ENCODE measurements at places on chromosomes 7 and 10.

- DNase-seq, result no peak
Measured at GRCh38 chr10:24310104-24310503, 101.2 kb downstream of the KIAA1217 start.

DNA sequence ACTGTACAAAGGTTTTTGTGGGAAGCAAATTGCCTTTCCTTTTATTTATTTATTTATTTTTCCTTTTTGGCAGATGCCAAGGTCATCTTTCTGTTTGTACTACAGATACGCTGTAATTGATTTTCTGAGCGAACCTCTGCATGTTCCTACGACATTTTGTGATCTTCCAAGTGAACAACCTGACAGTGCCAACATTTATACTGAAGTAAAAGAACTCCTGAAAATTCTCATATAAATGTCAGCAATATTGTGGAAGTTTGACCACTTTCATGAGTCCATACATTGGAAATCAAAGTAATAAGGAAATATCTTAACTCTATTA lies 86.8 kb upstream of the EEPD1 start:
- DNase-seq, result no peak

DNA sequence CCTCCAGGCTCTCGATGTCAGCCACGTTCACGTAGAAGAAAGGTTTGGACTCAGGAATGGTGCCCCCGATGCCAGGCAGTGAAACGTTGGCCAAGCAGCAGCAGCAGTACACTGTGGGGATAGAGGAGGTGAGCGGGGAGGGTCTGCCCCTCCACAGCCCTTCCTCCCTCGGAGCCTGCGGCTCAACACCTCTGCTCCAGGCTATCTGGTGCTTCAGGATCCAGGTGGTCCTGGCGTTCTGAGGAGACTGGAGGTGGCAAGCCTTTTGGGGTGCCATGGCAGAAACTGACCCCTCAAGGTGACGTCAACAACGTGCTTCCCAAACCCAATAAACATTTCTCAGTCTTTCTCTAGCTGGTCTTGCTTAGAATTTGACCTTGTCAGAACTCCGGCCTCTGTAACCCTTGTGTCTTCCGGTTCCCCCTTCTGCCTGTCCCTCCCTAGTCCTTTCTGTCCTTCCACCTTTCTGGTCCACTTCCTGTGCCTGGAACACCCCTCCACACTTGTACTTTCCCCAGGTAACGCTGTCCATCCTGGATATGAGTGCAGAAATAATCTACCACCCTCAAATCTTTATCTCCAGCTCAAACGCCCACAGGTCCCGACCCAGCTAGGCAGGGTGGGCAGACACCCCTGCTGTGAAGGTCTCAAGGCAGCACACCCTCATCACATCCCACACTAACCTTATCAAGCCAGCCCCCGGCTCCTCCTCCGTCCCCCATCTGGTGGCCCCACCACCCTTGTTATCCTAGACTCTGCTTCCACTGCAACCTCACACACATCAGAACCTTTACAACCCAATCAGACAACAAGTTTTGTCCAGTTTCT lies 36.5 kb downstream of the DENND11 start:
- no peak for DNase-seq

DNA sequence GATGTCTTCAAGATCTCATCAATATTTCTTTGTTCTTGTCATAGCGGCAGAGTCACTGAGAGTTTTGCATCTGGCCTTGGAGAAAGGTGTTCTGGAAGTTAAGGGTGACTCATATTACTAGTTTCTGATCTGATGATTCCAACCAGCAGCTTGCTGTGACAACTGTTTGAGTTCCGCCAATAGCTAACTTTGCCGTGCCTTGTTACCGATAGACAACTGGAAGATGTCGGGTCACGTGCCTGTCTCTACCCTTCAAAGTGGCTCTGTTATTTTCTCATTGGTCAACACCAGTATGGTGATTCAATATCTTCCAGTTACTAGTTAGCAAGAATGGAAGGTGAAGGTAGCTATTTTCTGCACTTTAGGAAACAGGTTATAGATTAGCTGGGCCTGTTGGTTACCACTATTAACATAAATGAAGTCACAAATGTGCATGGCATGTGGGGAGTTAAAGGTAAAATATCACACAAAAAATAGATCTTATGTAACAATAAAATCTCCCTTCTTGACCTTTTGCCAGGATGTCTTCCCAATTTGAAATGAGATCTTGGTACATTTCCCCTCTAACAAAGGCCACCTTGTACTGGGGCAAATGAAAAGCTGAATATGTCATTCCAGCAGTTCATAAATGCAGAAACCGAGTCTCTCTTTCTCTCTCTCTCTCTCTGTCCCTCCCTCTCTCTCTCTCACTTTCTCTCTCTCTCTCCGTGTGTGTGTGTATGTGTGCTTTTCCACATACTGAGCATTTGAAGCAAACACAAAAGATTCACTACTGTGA lies 2.6 kb upstream of the MGAM2 start:
- DNase-seq, result no peak

DNA sequence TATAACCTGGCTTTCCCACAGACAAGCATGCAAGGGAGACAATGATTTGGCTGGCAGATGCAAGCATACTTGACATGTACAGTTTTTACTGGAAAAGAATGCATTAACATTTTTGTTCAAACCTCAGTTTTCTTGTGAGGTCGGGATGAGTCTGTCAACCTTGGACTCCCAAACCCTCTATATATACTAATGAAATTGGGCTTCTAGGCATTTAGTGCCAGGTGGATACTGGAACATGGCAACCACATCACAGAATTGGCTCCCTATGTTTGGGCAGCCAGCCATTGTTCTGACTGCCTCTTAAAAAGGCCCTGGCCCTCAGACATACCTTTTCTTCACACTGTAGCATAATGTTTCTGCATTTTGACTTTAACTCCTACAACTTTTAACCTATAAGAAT lies 39.1 kb downstream of the CDK6 start:
- DNase-seq, result no peak

DNA sequence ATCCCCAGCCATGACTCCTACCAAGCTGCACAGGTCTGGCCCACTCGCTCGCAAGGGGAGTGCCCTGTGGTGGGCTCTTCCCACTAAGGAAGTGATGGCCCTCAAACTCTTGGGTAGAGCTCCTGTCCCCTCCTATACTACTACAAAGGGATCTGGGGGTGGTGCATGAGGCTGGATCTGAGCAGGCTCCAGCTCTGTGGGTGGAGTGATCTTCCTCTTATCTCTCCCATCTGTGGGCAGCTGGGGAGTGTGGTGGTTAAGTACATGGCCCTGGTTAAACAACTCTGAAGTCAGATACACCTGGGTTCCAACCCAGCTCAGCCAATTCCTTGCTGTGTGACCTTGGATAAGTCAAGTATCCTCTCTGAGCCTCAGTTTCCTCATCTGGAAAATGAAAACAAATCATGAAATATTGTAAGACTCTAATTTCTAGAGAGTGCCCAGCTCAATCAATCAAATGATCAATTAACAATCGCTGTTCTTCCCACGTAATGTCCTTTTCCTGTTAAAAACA lies 17.4 kb downstream of the DDIT4 start:
- DNase-seq, result no peak

DNA sequence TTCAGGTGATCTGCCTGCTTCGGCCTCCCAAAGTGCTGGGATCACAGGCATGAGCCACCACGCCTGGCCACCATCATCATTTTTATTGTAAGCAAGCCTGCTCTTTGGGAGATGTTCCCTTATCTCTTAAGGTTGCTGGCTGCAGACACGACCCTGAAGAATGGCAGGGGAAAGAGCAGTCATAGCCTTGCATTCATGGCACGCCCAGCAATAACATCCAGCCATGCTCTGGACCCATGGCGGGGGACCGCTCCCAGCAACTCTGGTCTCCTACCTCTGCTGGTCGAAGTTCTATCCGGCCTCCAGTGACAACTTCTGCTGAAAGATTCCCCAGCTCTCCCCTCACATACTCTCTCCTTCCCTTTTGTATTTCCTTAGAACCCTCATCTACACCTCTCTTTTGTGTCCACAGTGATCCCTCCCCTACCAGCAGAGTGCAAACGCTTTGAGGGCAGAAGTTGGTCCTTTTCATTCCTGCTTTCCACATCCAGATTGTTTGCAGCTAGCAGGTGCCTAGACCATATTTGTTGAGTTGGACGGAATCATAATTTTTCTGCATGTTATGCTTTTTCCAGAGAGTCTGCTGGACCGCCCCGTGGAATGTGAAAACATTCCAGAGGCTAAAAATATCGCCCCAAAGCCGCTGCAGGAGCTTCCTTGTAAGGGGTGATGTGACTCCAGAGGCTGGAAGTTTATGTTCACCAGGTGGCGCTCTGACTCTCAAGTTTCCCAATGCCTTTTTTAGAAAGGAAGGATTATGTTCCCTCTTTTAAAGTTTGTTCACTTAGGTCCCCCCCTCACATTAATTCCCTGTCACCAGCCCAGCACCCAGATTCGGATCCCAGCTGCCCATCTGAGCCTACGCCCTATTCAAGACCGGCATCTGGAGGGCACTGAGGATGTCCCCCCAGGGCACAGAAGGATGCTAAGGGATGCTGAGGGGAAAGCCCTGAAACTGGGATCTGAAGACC lies 4.3 kb upstream of the MARVELD1 start:
- DNase-seq, result peak; percentile 74

GRCh38 chr7:92569137-92569536 lies 21.1 kb downstream of the FAM133B start:
- DNase-seq, result no peak

GRCh38 chr7:93148727-93149126 lies 542 bp upstream of the SAMD9L start:
- no peak for DNase-seq

- no peak for DNase-seq
Measured at GRCh38 chr10:5758927-5759326, 54.3 kb downstream of the GDI2 start.

DNA sequence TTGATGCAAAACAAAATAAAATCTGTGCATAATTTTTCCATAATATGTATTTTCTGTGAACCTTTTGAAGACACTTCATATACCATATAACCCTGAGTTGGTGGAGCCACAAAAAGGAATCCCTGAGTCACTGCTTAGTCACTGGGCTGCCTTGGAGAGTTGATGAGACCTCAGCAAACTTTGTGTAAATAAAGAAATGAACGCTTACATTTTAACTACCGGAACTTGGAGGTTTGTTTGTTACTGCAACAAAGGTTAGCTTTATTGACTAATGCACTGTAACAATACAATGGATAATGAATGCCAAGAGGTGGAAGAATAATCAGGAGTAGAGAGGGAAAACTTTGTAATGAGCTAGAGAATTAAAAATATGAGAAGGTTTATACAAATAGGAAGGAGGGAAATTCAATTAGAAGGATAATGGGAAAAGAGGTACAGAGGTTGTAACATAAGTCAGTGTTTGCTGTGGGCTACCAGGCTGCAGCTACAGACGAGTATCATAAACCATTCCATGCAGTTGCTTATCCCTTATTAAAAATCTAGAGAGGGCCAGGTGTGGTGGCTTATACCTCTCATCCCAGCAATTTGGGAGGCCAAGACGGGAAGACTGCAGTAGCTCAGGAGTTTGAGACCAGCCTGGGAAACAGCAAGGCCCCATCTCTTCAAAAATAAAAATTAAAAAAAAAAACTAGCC lies 1042.1 kb downstream of the TYW1 start:
- no peak for DNase-seq

DNA sequence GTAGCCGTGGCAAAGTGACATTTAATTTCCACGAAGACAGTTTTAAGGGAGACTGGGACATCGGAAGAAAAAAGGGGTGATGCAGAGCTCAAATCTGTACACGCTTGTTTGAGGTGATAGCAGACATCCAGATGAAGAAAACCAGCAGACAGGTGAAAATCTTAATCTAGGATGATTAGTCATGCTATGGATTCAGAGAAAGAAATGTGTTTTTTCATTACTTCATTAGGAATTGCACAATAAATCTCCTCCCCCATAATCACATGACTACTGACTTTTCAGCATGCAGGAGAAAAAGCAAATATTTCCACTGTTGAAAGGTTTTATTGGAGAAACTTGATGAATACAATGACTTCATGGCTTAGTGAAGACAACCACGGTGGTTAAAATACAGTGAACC lies 2.5 kb downstream of the NUDT5 start:
- DNase-seq, result no peak

DNA sequence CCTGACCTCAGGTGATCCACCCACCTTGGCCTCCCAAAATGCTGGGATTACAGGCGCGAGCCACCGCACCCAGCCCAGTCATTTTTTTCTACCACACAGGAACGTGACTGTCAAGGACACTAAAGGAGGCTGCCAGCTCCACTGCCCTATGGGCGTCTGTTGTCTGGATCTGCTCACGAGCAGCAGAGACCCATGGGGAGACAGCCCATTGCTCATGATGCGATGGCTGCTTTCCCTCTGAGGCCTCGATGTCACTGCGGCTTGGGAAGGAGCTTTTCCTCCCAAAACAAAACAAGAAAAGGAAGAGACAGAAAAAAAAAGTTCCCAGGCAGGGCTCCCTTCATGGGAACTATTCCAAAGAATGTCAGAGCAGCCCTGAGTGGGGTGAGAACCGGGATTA lies 70.5 kb downstream of the DENND2A start:
- DNase-seq, result no peak

Data from brain (organoid and tissue), 16 donors.